ENCODE measurements at places on chromosomes 13 and 19.

GRCh38 chr19:6481541-6482342, at the start of gene DENND1C:
Gene DENND1C, minus strand, starts transcription at chr19:6481787. Its CDS starts 92 bp downstream, at chr19:6481695.
- no peak for DNase-seq

GRCh38 chr19:46639358-46640182, 3.6 kb upstream of the GNG8 start:
- no peak for DNase-seq

- no peak for DNase-seq
These were observed 32.7 kb upstream of the ZNF254 start for GRCh38 chr19:24054044-24054935.

- peak; percentile 87 for DNase-seq
These were observed 15.9 kb downstream of the BCAM start for GRCh38 chr19:44824761-44825160.

DNA sequence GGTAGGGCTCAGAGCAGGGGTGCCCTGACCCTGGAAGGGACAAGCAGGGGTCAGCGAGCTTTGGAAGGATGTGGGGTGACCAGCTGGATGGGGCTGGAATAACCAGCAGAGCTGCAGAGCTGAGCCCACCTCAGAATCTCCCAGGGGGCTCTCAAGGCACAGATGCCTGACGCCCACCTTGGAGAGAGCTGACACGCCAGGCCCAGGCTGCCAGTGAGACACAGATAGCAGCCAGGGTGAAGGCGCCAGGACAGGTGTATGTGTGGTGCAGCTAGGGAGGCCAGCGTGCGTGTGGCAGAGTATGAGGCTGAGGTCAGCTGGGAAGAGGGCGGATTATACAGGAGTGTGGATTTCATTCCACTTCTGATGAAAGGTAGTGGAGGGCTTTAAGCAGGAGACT, 8.9 kb downstream of the AP1M1 start:
- DNase-seq: no peak

- no peak for DNase-seq
These were observed 2.4 kb upstream of the ZNF616 start for GRCh38 chr19:52142001-52142595.

- peak; percentile 79 for DNase-seq
These were observed 80.7 kb downstream of the RNASEH2B start for GRCh38 chr13:50990065-50990817.

DNA sequence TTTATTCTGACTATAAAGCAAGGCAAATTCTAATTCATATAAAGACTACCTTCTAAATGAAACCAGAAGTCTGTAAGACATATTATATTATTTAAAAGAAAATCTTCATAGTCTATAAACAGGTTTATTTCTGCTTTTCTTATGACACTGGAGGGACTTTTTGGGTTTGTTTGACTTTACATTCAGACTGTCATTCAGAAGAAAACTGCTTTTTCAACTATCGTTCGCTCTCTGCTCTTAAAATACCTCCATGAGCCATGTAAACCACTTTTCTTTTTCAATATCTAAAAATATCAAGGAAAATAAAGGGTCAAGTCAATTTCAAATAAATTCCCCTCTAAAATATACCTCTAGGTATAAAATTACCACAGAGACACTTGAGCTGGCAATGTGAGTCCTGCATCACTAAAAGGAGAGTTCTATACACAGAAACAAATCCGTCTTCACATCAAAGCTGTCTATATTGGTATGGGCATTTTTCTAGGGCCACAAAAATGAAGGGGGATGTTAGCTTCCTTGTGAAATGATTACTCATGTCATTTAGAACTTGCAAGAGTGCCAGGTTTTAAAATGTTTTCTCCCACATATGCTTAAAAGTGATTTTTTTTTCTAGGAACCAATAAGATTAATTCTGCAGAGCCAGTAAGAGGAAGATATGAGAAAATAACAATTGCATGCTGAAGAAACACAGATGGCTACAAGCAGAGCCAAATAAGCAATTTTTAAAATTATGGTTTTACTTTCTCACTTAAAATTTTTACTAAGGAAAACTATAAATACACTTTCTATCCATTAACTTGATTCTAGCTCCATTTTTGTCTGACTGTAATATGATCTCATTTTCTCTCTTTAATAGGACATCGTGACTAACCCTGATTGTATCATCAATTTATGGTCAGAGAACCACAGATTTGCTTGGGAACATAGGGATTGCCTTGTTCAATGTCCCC, 181.8 kb downstream of the TBC1D4 start:
- no peak for DNase-seq

- DNase-seq: no peak
These were observed 215.5 kb upstream of the HTR2A start for GRCh38 chr13:47112205-47112902.

GRCh38 chr19:4911786-4912672, 2.7 kb downstream of the UHRF1 start:
- DNase-seq: peak; percentile 21

GRCh38 chr19:5149932-5150901, 181.3 kb downstream of the KDM4B start:
- DNase-seq: no peak

GRCh38 chr13:85693889-85694511, 105.2 kb downstream of the SLITRK6 start:
- no peak for DNase-seq

DNA sequence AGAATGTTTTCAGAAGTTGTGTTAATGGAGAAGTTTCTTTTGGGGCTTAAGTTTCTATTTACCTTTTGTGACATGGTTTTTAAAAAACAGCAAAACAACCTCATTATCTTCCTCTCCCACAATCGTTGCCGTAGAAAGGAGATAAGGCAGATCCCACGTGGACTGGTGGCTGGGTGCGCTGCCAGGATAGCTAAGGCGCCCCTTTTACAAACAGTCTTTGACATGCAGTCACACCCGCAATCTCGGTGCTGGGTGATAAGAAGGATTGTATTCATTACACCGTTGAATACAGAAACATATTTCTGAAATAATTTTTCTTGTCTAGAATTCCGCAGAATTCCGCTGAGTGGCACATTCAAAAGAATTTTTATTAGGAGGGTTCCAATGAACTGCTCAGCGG, 271.1 kb downstream of the UQCRFS1 start:
- no peak for DNase-seq

DNA sequence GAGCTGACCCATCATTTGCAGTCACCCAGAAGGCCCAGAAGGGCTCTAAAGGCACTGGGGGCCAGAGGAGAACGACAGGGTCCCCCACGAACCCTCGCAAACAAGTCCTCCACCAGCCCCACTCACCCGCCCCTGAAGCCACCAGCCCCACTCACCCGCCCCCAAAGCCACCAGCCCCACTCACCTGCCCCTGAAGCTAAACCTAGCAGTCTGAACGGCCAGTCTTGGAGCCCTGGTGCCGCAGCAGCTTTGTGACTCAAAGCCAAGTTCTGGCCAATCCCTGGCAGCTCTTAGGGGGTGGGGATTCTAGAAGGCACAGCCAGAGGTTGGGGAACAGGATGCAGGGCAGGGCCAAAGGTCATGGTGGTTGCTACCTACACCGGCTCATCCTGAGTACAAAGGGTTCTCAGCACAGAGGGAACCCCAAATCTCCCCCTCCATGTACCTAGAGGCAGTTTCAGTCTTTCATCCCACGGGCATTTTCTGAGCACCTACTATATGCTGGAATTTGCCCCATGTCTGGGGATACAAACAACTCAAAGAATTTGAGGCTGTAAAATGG, at the start of gene IQCN:
IQCN (minus strand) TSS at position 234 of the 562 bp plus-strand sequence. CDS start 4,974 bp downstream, outside the sequence.
- no peak for DNase-seq

DNA sequence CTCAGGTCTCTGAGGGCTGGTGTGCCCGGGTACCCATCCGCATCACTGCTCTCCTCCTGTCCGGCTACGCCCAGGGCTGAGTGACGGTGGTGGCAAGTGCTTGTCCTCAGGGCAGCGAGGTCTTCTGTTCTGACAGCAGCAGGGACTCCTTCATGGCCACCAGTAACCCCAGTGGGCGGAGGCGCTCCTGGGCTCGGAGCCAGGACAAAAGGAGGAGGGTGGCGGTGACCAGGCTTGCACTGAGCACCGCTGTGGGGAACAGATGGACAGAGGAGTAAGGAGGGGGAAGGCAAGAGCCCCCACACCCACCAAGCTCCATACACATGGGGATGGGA, 5.8 kb downstream of the CD320 start:
- no peak for DNase-seq

GRCh38 chr13:78593652-78594455, 9.5 kb downstream of the POU4F1 start:
- DNase-seq: peak; percentile 86

GRCh38 chr13:76829572-76830327, 56.5 kb downstream of the KCTD12 start:
- DNase-seq: no peak

DNA sequence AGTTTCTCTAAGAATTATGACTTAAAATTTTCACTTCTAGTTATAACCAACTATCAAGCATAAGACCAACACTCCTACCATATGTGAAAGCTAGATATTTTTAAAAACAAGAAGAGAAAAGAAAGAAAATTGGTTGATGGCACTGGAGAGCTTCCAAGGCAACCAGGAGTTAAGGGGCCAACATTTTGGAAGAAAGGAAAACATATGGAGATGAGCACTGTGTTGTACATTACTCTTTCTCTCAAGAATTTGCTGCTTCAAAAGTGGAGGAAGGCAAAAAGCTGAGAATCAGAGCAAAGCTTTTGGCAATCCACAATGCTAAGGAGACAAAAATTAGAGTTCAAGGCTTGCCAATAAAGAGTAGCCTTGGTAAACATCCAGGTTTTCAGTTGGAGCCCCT, 446.2 kb downstream of the ITGBL1 start:
- no peak for DNase-seq

DNA sequence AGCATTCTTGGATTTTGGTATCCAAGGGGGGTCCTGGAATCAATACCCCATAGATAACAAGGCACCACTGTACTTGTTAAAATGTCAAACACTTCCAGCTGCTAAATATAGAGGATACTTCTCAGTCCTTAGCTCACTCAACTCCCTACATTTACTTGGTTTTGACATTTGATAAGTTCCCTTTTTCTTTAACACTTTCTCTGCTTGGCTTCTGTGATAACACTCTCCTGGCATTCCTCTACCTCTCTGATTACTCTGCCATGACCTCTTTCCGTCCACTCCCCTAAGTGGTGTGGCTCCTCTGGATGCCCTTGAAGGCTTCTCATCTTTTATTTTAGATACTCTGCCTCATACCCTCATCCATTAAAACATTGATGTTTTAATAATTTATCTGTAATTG, 65.2 kb downstream of the MICU2 start:
- DNase-seq: no peak

- DNase-seq: peak; percentile 87
These were observed 65.6 kb downstream of the IRS2 start for GRCh38 chr13:109720758-109721184.

DNA sequence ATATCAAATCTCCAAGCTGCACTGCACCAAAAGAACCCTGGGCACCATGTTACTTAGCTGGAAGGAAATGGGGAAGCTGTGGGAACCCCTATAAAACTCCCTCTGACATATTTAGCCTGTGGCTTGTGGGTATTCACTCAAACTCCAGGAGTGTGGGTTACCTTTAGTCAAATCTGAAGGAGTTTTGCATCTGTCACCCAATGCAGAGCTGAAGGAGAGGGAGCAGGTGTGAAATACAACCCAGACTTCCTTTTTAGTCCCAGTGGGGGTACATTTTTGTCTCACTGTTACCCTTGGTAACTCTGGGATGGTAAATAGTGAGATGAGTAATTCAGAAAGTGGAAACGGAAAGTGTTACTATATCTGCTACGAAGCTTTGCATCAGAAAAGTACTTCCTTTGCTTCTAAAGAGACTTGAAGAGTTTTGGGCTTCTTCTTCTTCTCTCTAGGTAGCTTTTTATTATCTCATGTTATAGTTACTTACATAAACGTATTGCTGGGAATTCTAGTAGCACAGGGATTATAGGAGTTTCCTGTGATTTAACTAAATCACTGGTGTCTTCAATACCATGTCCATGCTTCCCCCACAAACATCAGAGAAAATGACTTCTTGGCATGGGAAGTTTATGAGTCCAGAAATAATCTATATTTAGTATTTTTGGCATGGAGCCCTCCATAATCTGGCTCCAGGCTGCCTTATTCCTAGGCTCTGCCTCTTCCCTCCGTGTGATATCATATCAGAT, 105.9 kb downstream of the AKAP11 start:
- no peak for DNase-seq

DNA sequence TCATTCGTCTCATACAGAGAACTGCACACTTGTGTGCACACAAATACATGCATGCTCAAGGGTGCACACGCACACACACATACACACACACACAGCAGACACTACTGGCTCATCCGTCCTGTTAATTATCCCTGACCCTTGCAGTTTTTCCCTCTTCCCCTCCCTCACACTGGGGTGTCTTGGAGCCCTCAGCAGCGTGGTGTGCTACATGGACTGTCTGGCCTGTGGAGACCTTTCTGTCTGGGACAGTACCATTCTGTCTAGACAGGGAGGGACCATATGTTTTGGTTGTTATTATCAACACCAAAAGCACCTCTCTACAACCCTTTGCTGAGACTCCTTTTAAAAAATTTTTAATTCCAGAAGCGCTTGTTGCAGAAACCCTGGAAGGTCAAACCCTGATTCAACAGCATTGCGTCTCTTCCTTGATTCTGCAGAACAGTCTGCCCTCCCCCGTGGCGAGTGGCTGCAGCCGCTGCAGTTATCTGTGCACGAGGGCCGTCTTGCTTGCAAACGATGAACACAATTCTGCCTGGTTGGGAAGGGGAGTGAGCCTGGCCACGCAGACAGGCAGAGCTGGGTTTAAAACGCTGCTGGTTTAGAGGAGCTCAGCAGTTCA, 374.0 kb downstream of the IRS2 start:
- DNase-seq: peak; percentile 90

GRCh38 chr19:8585894-8586750, 8.9 kb upstream of the MYO1F start:
- no peak for DNase-seq

GRCh38 chr13:97259798-97260714, 37.9 kb downstream of the MBNL2 start:
- DNase-seq: no peak

GRCh38 chr13:76086729-76087128, 450.6 kb downstream of the LMO7 start:
- DNase-seq: no peak

- DNase-seq: no peak
These were observed 127.9 kb upstream of the GJB6 start for GRCh38 chr13:20360041-20360491.

DNA sequence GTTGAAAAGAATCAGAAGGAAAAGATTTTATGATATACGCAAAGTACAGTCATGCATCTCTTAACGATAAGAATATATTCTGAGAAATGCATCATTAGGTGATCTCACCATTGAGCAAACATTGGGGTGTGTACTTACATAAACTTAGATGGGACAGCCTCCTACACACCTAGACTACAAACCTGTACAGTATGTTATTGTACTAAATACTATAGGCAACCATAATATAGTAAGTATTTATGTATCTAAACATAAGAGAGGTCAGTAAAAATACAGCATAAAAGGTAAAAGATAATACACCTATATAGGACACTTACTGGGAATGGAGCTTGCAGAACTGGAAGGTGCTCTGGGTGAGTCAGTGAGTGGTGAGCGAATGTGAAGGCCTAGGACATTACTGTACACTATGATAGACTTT, 254.6 kb downstream of the SPRY2 start:
- DNase-seq: no peak

GRCh38 chr19:18594096-18594823, 5.7 kb downstream of the REX1BD start:
- DNase-seq: peak; percentile 62

Measured in NCI-H1092 treated with DMSO at 0.1 percent for 48 hours (cell line).